ENCODE measurements at places on chromosomes 5 and 9.

- no peaks in the 10 kb centered on the region for H3K27me3 ChIP-seq
- DNase-seq = no peak
- H3K4me1 ChIP-seq = no peaks in the 10 kb centered on the region
- no peaks in the 10 kb centered on the region for H3K36me3 ChIP-seq
- no peak overlapping the region for H3K27ac ChIP-seq
- H3K4me3 ChIP-seq = no peak overlapping the region
These were observed 659.6 kb upstream of the RIOK2 start for GRCh38 chr5:97842687-97843086.

- no peaks in the 10 kb centered on the region for H3K4me1 ChIP-seq
- DNase-seq = no peak
- no peaks in the 10 kb centered on the region for H3K27me3 ChIP-seq
- no peak overlapping the region for H3K4me3 ChIP-seq
These were observed 156.1 kb upstream of the ADAMTSL1 start for GRCh38 chr9:18317896-18318295.

DNA sequence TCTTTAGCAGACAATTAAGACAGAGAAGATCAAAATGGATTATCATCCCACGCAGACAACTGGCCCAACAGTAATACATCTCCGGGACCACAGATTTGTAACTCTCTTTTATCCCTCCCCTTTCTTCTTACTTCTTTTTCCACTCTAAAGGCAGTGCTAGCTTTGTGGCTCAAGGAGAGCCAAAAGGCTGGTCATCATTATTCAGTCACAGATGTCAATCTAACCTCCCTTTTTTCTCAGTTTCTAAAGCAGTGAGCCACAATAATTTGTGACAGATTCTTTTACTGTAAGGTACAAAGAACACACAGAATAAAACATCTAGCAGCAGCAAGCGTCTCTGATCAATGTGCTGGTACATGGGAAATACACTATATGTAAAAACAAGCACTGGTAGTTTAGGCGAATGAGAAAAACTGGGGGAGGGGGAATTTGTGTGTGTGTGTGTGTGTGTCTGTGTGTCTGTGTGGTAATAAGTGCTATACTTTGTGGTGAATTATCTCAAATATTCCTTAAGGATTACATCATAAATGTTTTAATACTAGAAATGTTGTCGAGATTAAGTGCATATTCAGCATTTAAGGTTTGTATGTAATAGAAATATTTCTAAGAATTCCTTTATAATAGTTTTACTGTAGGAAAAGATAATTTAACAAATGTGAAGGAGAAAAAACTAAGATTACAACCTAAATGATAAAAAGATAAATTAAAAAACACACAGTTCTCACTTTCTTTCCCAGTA, 140.2 kb downstream of the DENND1A start:
- H3K4me3 ChIP-seq = no peak overlapping the region
- no peaks in the 10 kb centered on the region for H3K27me3 ChIP-seq
- no peak overlapping the region for H3K27ac ChIP-seq
- H3K36me3 ChIP-seq = no peaks in the 10 kb centered on the region
- no peak for DNase-seq

GRCh38 chr9:77595426-77596095, 52.6 kb downstream of the GNA14 start:
- H3K27me3 ChIP-seq = no peaks in the 10 kb centered on the region
- no peak for DNase-seq
- H3K36me3 ChIP-seq = no peaks in the 10 kb centered on the region
- peaks cover 6% of the 10 kb centered on the region for H3K4me1 ChIP-seq
- H3K27ac ChIP-seq = no peak overlapping the region

- no peaks in the 10 kb centered on the region for H3K36me3 ChIP-seq
- no peak overlapping the region for H3K27ac ChIP-seq
- peaks cover 2% of the 10 kb centered on the region for H3K4me1 ChIP-seq
- no peak overlapping the region for H3K4me3 ChIP-seq
- no peak for DNase-seq
These were observed 632.5 kb upstream of the ST8SIA4 start for GRCh38 chr5:101535626-101536025.

GRCh38 chr9:34321451-34321850, 7.6 kb downstream of the KIF24 start:
- H3K4me3 ChIP-seq = no peak overlapping the region
- no peaks in the 10 kb centered on the region for H3K4me1 ChIP-seq
- H3K36me3 ChIP-seq = no peaks in the 10 kb centered on the region

GRCh38 chr5:151477101-151477500, 29.7 kb downstream of the SLC36A1 start:
- no peaks in the 10 kb centered on the region for H3K27me3 ChIP-seq
- peaks cover 47% of the 10 kb centered on the region for H3K36me3 ChIP-seq
- no peak overlapping the region for H3K27ac ChIP-seq
- H3K4me3 ChIP-seq = no peak overlapping the region
- DNase-seq = no peak

DNA sequence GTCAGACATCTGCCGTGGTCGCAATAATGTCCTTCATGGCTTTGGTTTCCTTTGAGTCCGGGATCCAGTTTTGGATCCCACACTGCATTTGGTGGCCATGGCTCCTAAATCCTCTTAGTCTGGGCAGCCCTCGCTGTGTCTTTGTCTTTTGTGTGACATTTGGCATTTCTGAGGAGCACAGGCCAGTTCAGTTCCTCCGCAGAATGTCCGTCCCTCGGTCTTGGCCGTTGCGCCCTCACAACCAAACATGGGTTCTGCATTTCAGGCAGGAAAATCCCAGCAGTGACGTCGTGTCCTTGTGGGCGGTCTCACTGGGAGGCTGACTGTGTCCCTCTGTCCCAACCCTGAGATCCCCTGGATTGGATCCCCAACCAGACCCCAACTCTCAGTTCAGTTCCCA, 172.9 kb upstream of the PPP1R26 start:
- no peak overlapping the region for H3K4me3 ChIP-seq
- no peaks in the 10 kb centered on the region for H3K36me3 ChIP-seq
- no peaks in the 10 kb centered on the region for H3K27me3 ChIP-seq
- H3K27ac ChIP-seq = no peak overlapping the region

GRCh38 chr9:135961811-135962695, 880 bp upstream of the UBAC1 start:
- H3K4me1 ChIP-seq = no peaks in the 10 kb centered on the region
- no peak for DNase-seq
- H3K36me3 ChIP-seq = peaks cover 7% of the 10 kb centered on the region
- no peaks in the 10 kb centered on the region for H3K27me3 ChIP-seq
- peak overlapping the region; percentile 88 for H3K4me3 ChIP-seq

DNA sequence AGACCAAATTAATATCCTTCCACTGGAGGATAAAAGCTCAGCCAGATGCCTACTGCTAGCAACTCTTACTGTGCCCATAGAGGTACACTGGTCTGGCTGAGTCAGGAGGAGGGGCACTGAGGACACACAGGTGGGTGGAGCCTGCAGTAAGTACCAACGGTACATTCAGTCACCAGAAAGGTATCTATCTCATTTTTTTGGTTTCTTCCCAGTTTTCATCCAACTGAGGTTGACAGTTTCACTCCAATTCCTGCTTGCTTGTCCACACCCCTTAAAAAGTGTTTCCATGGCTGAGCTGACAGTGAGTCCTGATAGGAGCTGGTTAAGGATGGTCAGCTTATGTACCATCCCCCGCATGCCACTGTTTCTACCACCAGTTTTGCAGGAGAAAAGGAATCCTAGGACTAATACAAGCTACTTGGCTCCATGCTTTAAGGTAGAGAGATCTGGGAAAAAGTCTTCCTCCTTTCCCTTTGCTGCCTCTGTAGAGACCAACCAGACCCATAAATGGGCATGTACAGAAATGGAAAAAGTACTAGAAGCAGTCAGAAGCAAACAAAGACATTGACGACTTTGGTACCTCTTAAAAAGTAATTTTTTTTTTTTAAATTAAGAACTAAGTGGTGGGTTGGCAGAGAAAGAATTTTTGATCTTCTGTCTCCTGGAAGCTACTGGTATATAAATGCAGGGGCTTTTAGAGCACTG, 3.2 kb downstream of the ELL2 start:
- peak overlapping the region; percentile 37 for H3K4me3 ChIP-seq
- H3K4me1 ChIP-seq = peaks cover 14% of the 10 kb centered on the region
- H3K27me3 ChIP-seq = peaks cover 5% of the 10 kb centered on the region

DNA sequence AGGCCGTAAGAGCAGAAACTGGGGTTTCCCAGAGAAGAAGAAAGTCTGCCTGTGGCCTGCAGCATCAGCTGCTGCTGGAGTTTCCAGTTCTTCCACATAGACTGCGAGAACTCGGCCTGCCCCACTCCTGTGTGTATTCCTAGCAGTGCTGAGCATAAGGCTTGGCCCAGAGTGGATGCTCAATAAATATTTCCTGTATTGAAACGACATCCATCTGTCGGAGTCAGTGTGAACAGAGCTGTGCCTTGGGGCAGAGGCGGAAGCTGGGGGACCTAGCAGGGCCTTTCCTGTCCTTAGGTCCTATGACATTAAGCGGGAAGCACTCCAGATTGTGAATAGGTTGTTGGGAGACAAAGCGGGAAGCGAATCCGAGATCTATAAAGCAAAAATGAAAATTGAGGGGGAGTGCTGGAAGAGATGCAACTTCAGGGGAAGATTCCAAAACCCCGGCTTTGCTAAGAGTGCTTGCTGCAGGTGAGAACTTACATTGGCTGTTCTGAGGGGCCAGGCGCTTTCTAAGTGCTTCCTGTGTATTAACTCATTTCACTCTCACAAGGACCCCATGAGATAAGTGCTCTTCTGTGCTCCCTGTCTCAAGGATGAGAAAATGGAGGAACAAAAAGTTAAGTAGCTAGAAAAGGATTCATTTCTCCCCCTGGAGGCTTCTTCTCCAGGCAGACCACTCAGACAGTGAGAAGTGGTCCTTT, 76.1 kb upstream of the CXCL14 start:
- peaks cover 9% of the 10 kb centered on the region for H3K36me3 ChIP-seq
- no peak overlapping the region for H3K27ac ChIP-seq
- H3K27me3 ChIP-seq = no peaks in the 10 kb centered on the region
- no peak for DNase-seq

DNA sequence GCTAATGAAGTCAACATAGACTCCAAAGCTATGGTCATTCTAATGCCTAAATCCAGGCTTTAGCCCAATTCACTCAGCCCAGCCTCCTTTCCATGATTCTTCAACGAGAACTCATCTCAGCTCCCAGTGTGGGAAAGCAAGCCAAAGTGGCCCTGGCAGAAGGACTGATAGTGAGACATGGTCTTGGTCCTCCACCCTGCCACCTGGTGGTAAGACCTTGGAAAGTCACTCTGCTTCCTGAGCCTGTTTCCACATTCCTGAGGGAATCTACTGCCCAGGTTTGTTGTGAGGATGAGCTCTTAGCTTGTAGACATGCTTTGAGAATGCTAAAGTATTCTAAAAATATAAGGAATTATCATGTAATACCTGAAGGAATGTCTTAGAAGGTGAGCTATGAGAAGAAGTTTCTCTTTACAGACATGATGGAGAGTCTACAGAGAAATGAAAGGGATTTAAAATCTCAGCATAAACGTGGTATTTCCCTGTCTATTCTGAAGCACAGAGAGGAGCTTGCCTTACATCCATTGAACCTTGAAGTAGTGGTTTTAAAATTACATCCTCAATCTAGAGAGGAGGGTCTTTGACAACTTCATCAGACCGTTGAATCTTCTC, 173.5 kb downstream of the TRIM32 start:
- no peak overlapping the region for H3K27ac ChIP-seq
- H3K27me3 ChIP-seq = no peaks in the 10 kb centered on the region
- no peak overlapping the region for H3K4me3 ChIP-seq
- peak; percentile 85 for DNase-seq
- H3K36me3 ChIP-seq = no peaks in the 10 kb centered on the region

GRCh38 chr9:129346046-129346445, 168.0 kb upstream of the IER5L start:
- H3K4me3 ChIP-seq = no peak overlapping the region
- no peak overlapping the region for H3K27ac ChIP-seq
- H3K4me1 ChIP-seq = no peaks in the 10 kb centered on the region
- H3K27me3 ChIP-seq = no peaks in the 10 kb centered on the region
- DNase-seq = no peak

- no peak overlapping the region for H3K27ac ChIP-seq
- no peaks in the 10 kb centered on the region for H3K27me3 ChIP-seq
- DNase-seq = no peak
- H3K4me1 ChIP-seq = no peaks in the 10 kb centered on the region
- no peaks in the 10 kb centered on the region for H3K36me3 ChIP-seq
- no peak overlapping the region for H3K4me3 ChIP-seq
These were observed 12.1 kb upstream of the RCL1 start for GRCh38 chr9:4780651-4781050.

- no peak overlapping the region for H3K27ac ChIP-seq
- no peak overlapping the region for H3K4me3 ChIP-seq
- no peak for DNase-seq
- no peaks in the 10 kb centered on the region for H3K4me1 ChIP-seq
These were observed 45.8 kb downstream of the MOCS2 start for GRCh38 chr5:53063791-53064190.

DNA sequence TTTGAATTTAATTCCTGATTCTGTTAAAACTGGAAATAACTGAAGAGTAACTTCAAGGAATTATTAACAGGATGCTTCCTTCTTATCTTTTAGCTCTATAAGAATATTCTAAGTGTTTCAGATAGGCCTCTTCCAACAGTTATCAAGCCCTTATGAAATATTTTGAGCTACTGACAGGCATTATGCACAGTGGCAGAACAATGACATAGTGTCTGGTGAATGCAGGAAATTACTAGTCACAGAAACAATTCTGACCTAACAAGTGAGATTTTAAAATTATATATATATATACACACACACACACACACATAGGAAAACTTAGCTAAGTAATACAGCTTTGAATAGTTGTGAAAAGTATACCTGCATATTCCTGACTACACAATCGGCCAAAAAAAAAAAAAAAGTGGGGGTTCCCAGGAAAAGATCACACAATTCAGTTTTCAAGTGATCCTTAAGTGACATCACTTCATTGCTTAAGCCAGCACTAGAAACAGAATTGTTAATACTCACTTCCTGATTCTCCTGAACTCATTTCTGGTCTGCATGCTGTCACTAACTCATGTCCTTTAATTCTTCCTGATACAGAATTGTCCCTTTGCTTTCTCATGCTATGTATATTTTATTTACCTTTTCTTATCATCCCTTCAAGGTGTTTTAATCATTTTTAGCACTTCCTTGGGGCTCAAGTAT, 77.3 kb downstream of the SLC25A46 start:
- H3K27me3 ChIP-seq = no peaks in the 10 kb centered on the region
- no peak overlapping the region for H3K27ac ChIP-seq
- no peak for DNase-seq
- H3K4me1 ChIP-seq = no peaks in the 10 kb centered on the region
- no peaks in the 10 kb centered on the region for H3K36me3 ChIP-seq

DNA sequence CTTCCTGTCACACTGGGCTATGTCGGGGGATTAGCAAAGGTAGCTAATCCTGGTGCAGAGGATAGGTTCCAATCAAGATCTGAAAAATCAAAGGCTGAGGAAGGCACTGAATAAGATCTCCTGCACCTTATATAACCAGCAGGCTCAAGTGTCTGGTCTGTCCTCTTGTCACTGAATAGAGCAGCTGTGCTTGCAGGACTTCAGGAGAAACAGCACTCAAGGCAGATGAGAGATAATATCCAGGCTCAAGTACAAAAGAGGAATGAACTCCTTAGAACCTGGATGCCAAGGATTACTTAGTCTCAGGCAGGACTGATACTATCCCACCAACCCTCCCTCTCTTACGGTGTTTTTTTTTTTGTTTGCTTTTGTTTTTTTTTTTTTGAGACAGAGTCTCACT, 108.8 kb upstream of the LRRTM2 start:
- no peaks in the 10 kb centered on the region for H3K4me1 ChIP-seq
- H3K4me3 ChIP-seq = no peak overlapping the region
- no peaks in the 10 kb centered on the region for H3K27me3 ChIP-seq
- no peak overlapping the region for H3K27ac ChIP-seq

Measured in H9 (cell line).